ENCODE measurements at places on chromosomes 6 and 20. TPM values are rescaled to one million over a fixed set of nuclear protein-coding genes. Genes with fewer than 3 reads are reported as not detected.

The ANGPT4 gene
- total RNA-seq = not detected

The IMPG1 gene
- not detected for total RNA-seq

The RAB44 gene
- under 0.01 TPM for total RNA-seq

The SNX3 gene
- total RNA-seq = 198 TPM

The EYS gene
- 0.28 TPM for total RNA-seq

The SLC29A1 gene
- total RNA-seq = 3.1 TPM

The GPX5 gene
- not detected for total RNA-seq

The FAM162B gene
- total RNA-seq = 1.4 TPM

The VSTM2L gene
- total RNA-seq = 1.1 TPM

The SLC26A8 gene
- 0.14 TPM for total RNA-seq

The DSN1 gene
- 6.4 TPM for total RNA-seq

The PSORS1C2 gene
- total RNA-seq = not detected

The DLL1 gene
- 0.46 TPM for total RNA-seq

The PPP1R16B gene
- total RNA-seq = not detected

The RIMS1 gene
- total RNA-seq = 0.28 TPM

The MRPL18 gene
- total RNA-seq = 78.9 TPM

The MOG gene
- total RNA-seq = not detected

The WFDC11 gene
- total RNA-seq = not detected

The FAM83B gene
- under 0.01 TPM for total RNA-seq

The LST1 gene
- not detected for total RNA-seq

The CCN5 gene
- 5.0 TPM for total RNA-seq

The RBBP8NL gene
- total RNA-seq = not detected

All from smooth muscle cell of bladder (primary cell).